ENCODE measurements at places on chromosomes 11 and 22.

DNA sequence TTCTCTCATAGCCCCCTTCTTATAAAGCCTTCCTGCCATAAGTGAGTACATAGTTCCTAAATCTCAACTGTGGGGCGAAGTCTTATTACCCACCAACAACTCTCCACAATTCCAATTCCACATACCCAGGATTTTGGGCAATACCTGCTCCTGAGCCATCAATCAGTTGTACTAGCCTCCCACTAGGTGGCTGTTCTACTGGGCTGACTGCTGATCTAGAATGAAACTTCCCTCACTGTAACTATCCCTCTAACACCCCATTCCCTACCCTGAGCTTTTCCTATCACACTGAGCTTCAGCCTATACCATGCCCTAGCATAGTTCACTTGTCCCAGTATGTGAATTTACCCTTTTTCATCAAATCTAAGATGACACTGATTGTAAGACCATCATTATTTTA is 52.5 kb downstream of the RRAS2 start:
- no peak for DNase-seq

GRCh38 chr11:11582011-11582701 is 39.6 kb downstream of the GALNT18 start:
- DNase-seq, result no peak

- no peak for DNase-seq
Observed at GRCh38 chr11:71140206-71140919, 112.0 kb downstream of the SHANK2 start.

DNA sequence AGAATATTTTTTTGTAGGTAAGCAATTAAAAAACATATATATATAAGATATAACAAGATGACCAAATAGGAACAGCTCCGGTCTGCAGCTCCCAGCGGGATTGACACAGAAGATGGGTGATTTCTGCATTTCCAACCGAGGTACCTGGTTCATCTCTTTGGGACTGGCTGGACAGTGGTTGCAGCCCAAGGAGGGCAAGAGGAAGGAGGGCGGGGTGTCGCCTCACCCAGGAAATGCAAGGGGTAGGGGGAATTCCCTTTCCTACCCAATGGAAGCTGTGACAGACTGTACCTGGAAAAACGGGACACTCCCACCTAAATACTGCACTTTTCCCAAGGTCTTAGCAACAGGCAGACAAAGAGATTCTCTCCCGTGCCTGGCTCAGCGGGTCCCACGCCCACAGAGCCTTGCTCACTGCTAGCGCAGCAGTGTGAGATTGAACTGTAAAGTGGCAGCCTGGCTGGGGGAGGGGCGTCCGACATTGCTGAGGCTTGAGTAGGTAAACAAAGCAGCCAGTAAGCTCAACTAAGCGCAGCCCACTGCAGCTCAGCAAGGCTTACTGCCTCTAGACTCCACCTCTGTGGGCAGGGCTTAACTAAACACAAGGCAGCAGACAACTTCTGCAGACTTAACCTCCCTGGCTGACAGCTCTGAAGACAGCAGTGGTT is 163.8 kb downstream of the CWF19L2 start:
- DNase-seq, result no peak

- DNase-seq, result no peak
Observed at GRCh38 chr22:26286091-26286820, 117.0 kb downstream of the SEZ6L start.

Measured in effector memory CD4-positive, alpha-beta T cell (primary cell).